ENCODE measurements at places on chromosomes 5 and 9.
A peak's percentile ranks its signal among the peaks of the same experiment; 100 is the strongest.

- DNase-seq = no peak
Measured at GRCh38 chr5:26487553-26487952, 550.8 kb downstream of the CDH9 start.

GRCh38 chr9:114995681-114996221 is 65.4 kb upstream of the TNFSF8 start:
- no peak for DNase-seq

DNA sequence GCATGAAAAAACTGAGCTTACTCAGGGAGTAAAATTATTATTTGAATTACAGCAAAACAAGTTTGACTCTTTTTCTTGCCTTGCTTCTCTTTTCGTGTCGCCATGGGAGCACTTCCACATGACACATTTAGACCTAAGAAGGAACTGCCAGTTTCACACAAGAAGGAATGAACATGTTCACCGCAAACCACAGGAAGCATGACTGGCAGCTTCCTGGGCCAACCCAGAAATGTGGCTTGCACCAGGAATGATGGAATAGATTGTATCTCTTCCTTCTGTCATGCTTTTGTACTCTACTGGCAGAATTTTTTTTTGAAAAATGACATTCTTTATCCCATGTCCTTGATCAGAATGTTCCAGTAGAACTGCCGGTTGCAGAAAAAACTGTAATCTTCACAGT is 32.9 kb upstream of the MAN2A1 start:
- DNase-seq = peak; percentile 25

DNA sequence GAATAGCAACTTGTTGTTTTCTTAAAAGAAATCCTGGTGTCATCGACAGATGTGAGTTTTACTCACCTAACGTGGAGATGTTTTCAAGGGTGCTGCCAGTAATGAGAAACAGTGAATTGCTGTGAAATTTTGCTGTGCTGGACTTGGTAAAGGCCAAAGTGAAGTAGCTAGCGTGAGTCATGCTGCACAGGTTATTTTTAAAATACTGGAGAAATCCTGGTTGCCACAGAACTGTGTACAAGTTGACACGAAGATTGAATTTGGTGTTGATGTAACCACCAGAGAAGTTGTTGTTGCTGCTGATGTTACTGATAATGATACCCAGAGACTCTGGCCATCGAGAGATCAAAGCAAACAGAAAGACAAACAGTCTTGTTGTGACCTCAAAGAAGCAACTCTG is 187.9 kb upstream of the NFIL3 start:
- DNase-seq = no peak

DNA sequence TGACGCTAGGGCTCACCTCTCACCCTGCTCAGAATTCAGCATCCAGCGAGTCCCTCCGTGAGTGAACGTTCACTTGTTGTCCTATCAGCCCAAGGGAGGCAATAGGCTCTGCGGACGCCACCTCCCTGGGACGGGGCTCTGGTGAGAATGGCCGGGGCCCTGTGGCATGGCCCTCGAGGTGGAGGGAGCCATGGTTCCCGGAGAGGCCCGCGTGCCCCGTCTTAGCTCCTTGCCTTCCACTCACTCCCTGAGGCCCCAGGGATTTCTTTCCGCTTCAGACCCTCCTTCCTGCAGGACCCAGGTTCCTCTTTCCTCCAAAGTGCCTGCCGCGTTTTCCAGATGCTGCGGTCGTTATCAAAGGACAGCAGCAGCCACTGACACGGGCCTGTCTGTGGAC is 21.5 kb downstream of the EXOC3 start:
- DNase-seq = no peak

- no peak for DNase-seq
Measured at GRCh38 chr9:124594225-124594624, 87.0 kb upstream of the NR5A1 start.

GRCh38 chr5:175230299-175230698 is 213.7 kb downstream of the DRD1 start:
- DNase-seq = no peak

DNA sequence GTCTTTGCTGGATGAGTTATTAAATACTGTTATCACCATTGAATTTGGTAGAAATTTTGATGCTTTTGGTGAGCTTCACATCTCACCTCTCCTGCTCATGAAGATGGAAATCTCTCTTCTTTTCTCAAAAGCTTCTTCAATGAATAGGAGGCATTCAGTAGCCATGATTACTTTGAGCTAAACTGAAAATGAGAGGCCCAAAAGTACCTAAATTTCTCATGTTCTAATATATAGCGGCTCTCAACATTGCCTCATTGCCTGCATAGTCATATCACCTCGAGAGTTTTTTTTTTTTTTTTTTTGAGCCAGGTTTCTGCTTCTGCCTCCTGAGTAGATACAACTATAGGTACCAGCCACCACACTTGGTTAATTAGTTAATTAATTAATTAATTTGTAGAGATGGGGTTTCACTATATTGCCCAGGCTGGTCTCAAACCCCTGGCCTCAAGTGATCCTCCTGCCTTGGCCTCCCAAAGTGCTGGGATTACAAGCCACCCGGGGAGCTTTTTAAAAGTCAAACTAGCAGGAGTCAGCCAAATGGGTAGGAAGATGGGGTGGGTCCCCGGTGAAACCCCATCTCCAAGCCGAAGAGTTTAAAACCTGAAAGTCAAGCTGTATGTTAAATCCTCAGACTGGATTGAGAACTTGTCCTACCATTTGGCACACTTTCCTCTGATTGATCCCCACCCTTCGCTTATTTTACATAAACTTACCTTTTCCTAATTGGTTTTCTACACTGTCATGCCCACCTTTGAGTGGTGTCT is 169.0 kb downstream of the DOCK2 start:
- no peak for DNase-seq

GRCh38 chr5:174106997-174107655 is 61.6 kb downstream of the NSG2 start:
- no peak for DNase-seq

DNA sequence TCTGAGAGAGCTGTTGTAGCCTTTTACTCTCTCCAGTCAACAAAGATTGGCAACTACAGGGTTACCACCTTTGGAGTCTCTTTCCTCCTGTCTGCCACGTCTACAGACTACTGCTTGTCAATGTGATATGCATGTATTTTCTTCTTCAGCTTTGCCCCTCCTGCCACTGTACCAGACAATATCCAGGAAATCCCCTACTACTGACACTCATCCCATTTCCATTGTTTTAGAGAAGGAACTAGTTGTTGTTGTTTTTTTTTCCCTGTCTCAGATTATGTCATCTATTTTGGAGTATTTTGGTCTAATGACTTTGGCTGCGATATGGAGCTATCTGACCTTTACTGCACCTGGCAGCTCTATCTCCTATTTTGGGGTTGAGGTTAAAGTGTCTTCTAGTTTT is 50.1 kb upstream of the MACIR start:
- DNase-seq = no peak

DNA sequence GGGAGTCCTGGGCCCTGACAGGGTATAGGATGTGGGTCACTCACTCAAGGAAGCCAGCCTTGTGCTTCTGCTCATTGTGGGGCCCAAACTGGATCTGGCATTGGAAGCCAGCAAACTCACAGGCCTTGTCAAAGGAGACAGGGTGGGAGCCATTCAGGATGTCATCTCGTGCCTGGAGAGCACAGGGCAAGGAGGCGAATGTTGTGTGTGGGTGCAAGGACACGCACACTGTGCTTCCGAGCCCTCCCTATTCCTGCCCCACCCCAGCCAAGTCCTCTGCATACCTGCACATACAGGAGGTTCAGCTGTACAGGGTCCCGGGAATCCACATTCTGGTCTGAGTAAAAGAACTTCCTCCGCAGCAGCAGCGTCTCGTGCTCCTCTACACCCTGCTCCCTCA is 8.1 kb downstream of the TLN1 start:
- DNase-seq = no peak

- DNase-seq = no peak
Measured at GRCh38 chr5:7856855-7857254, 5.9 kb upstream of the CFAP90 start.

DNA sequence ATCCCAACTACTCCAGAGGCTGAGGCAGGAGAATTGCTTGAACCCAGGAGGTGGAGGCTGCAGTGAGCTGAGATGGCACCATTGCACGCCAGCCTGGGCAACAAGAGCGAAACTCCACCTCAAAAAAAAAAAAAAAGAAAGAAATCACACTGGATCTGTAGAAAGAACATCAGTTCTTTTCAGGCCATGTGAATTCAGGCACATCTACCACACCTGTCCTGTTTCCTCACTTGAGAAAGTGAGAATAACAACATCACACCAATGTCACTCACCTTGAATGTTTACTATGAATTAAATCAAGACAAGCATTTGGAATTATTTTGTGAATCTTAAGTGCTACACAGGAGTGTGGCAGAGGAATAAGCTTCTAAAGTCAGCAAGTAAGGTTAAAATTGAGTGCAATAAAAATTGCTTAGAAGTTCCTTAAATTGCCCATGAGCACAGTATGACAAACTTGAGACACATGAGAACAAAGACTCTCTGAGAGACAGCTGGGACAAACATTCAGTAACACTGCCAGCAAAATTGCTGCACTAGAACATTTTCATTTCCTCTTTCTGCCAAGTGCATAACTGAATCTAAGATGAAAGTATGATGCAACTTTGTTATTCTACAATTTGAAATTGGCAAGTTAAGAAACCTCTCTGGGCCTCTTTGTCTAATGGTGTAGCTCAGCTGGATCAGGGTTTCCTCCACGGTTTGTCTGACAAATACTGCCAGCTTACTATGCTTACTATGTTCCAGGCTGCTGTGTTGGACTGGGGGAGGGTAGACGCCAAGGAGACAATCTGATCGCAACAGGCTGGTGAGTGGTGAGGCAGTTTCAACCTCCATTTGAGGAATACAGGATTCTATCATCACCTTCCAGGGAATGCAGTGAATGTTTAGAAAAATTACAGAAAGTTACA is 1.9 kb upstream of the RIC1 start:
- peak; percentile 31 for DNase-seq

DNA sequence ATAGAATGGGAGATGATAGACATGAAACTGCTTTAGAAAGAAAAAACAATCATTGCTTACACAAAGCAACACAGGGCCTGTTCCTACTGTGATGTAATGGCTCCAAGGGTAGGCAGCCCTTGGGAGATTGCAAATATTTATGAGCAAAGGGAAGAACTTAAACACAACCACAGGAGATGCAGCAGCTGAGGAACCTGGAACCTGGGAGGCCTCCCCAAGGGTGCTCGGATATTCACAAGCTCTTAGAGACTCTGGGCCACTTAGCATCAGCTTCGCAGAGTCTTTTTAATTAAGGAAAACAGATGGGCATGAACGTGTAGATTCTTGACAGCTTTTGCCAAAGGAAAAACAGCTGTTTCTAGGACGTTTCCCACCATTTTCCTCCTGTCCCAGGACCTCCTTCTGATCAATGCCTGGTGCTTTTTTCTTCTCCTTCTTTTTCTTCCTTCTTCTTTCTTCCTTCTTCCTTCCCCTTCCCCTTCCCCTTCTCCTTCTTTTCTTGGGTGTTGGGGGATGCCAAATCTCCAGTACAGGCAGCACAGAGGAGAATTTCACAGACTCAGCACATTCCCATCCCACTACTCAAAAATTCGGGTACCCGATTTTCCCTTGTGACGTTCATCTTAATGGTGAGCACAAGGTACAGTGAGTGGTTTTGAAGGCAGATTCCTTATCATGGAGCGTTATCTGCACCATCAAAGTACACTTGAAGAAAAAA is 28.1 kb upstream of the TCF7 start:
- DNase-seq = no peak

DNA sequence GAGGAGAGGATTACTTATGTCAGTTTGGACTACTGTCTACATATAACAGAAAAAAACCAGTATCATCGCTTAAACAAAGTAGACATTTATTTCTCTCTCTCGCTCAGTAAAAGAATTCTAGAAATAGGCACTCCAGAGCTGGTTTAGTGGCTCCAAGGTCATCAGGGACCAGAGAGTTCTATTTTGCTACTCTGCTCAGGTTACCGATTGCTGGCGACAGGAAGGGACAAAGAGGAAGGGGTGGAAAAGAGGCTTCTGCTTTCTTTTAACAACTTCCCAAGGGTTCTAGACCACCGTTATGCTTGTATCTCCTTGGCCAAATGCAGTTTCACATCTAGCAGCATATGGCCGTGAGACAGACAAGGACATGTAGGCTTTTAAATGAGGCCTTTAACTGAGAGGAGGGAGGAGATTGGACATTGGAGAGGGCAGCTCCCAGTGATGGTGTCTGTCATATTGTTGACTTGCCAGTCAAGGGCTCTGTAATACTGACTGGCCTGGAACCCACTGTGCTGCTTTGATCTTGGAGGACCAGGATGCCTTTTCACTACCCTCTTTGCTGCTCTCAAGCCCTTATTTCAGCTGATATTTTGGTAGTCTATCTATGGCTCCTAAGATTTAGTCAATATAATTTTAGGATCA is 15.6 kb upstream of the DCP2 start:
- DNase-seq = no peak

- no peak for DNase-seq
Measured at GRCh38 chr5:95662946-95663345, 16.4 kb downstream of the RFESD start.

- DNase-seq = no peak
Measured at GRCh38 chr9:108836781-108837180, 19.0 kb downstream of the ACTL7B start.

DNA sequence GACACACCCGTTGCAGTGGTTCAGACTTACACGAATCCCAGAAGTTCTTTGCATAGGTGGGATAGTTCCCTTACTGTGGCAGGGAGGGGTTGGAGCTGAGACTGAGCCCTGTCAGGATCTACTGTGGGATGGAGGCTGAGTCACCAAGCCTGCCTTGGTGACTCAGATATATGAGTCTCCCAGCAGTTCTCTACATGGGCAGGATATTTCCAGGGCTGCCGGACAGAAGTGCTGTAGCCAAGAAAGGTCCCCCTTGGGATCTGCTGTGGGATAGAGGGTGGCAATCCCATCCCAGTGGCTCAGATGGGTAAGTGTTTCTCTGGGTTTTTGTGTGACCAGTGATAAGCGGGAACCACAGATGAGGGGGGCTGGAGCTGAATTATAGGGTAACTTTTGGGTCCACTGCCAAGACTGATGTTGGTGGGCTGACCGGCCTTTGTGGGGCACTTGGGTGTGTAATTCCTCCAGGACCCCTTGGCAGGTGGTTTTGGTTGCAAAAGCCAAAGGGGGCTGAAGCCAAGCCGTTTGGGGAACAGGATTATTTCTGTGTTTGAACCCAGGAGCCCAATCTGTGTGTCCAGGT is 18.7 kb downstream of the XRCC4 start:
- DNase-seq = no peak

DNA sequence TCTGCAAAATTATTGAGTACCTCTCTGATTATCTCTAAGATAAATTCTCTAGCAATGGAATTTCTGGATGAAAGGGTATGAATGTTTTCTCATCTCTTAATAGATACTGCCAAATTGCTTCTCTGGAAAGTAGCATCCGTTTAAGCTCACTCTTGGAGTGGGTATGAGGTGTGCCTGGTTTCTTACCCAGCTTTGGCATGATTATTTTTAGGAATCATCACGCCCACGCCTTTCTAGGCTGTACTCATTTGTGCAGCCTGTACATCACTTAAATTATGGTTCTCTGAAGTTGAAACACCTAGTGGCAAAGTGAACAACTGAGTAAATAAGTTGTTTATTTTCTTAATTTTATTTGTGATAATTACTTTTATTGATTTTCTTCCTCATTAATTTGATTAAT is 156.5 kb upstream of the IL12B start:
- DNase-seq = no peak

GRCh38 chr9:130817914-130818313 is 17.1 kb upstream of the ABL1 start:
- DNase-seq = no peak

- DNase-seq = no peak
Measured at GRCh38 chr5:25544652-25545249, 900.0 kb upstream of the CDH10 start.

GRCh38 chr5:59036274-59036961 is 453.5 kb downstream of the RAB3C start:
- DNase-seq = peak; percentile 21

GRCh38 chr9:120837921-120838320 is 4.8 kb downstream of the PSMD5 start:
- no peak for DNase-seq

Data from stimulated activated CD4-positive, alpha-beta T cell treated with anti-CD3 and anti-CD28 coated beads, TNF-alpha, amount 100 ng/mL, for 48 hours (primary cell).